ENCODE measurements at places on chromosomes 1 and 21.

DNA sequence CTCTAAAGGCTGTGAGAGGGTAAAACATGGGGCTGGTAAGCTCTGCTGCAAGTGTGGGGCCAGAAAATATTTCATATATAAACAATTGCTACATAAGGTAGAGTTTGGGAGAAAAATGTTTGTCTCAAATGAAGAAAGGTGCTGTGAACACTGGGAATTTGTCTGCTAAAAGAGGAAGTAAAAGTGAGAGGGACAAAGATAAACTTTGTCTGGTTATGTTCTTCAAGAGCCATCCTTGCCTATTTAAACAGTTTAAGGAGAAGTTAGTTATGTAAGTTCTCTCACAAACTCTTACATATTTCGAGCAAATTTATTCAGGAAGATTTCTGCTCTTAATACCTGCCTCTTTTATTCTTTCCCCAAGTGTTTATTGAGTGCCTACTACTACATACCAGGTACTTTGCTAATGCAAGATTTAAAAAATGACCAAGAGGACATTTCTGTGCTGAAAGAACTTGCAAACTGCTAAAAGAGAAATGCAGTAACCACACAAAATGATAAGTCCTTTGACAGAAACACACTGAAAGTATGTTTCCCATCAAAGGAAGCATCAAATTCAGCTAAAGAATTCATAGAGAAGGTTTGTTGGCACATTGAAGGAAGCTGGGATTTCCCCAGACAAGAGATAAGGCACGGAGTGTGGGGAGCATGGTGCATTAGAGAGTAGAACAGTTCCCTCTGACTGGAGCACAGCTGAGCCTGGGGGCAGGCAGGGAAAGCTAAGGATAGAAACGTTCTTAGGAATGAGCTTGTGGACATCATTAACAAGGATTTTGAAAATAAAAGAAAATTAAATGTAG, 549.1 kb downstream of the PTBP2 start:
- DNase-seq, result no peak

GRCh38 chr21:15764878-15765277, 35.1 kb downstream of the USP25 start:
- no peak for DNase-seq

GRCh38 chr1:191519519-191519918, 638.7 kb upstream of the RGS18 start:
- no peak for DNase-seq

DNA sequence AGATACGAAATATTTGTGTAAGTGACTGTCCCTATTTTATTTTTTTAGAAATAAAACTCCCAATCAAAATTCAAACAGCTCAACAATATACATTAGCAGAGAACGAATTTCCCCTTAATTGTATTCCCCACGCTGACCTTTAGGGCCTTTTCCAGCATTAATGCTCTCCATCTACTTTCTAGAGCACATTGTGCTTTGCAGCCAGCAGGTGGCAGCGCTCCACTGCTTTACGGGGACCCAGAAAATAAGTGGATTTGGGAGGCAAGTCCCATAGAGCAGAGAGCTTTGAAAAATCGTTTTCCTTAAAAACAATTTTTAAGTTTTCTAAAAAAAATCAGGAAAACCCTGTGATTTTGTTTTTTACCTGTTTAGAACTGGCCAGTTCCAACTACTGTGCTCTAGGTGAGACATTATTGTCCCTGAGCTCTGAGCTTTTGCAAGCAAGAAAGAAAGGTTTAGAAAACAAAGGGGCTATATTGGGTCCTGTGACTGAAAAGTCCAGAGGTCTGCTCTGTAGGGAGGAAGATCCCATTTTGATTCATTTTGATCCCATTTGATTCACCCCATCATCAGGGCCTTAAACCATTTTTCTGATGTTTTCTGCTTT, 144.4 kb upstream of the ZNF644 start:
- peak; percentile 42 for DNase-seq

DNA sequence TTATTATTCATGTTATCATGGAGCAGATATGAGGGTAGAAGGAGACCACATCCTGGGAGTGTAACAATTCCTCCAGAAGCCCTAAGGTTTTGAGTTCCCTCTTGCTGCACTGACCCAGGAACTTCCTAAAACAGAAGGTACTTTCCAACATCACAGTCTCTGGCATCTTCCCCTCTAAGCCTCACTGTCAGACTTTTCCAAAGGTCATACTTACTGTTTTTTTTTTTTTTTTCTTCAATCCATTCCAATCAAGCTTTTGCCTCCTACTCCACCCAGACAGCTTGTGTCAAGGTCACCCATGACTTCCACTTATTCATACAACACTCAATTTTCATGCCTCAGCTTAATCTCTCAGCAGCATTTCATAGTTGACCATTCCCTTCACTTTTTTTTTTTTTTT, 18.4 kb upstream of the UQCRHL start:
- no peak for DNase-seq

DNA sequence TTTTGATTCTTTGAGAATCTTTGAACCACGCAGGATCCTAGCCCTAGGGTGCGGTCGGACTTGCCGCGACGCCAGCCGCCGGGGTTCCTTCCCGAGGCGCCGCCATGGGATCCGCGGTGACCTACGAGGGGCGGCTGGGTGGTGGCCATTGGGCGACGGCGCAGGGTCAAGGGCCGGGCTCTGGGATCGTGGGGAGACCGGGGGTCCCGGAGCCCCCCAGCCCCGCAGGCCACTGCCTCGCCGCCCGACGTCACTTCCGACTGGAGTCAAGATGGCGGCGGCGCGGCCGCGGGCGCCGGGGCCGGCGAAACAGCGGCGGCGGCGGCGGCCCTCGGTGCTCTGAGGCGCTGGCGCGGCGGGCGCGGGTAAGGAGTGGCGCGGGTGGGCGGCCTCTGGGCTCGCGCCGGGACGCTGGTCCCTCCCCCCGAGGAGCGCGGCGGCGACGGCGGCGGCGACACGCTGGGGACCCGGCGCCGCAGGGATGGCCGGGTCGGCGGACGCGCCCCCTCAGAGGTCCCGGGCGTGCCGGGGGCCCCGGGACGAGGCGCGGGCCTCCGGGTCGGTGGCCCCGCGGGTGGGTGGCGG, at the start of gene PRDM2:
PRDM2 (plus strand) TSS at position 253 of the 585 bp plus-strand sequence. CDS start 15,418 bp downstream, outside the sequence.
- peak; percentile 46 for DNase-seq

- peak; percentile 55 for DNase-seq
These were observed 696 bp downstream of the TGFB2 start for GRCh38 chr1:218345673-218346390.

DNA sequence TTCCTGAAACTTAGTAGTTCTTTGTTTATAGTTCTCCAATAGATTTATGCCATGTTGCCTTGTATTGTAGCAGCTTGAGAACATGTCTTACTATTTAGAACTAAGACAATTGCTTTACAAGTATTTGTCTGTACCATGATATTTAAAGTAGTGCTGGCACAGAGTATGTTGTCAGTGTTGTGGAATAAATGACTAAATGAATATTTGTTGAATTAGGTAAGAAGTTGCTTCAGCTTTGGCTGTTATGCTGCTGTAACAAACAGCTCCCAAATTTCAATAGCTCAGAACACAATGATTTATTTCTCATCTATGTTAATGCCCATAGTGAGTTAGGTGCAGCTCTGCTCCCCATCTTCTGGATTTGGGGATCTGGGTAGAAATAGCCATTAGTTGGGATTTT, 90.2 kb upstream of the VCAM1 start:
- no peak for DNase-seq

DNA sequence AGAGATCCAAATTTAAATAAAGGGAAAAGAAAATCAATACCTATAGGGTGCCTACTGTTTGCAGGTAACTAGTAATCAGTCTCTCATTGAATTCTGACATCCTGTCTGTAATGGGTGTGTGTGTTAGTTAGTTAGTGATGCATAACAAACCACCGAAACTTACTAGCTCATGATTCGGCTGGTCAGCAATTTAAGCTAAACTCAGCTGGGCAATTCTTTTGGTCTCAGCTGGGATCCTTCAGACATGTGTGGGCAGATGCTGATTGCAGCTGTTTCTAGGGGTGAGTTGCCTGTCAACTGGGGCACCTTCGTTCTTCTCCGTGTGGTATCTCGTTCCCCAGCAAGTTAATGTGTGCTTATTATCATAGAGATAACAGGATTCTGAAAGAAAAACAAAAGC, 40.2 kb upstream of the ZNF124 start:
- no peak for DNase-seq

DNA sequence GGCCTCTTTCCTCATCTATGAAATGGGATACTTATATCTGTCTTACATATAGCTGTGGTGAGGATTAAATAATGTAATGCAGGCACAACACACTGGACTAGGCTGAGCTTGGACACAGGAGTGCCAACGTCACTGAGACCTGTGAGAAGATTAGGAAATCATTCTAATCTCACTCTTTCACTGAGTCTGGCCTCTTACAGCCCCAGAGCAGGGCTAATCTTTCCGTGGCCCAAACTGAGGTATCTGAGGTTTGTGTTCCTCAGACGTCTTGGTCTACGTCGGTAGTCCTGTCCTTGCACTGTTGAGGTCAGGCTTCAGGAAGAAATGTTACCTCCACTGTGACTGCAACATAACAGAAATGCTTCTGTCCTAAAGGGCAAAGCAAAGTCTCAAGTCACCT, 22.6 kb upstream of the A3GALT2 start:
- DNase-seq, result no peak

DNA sequence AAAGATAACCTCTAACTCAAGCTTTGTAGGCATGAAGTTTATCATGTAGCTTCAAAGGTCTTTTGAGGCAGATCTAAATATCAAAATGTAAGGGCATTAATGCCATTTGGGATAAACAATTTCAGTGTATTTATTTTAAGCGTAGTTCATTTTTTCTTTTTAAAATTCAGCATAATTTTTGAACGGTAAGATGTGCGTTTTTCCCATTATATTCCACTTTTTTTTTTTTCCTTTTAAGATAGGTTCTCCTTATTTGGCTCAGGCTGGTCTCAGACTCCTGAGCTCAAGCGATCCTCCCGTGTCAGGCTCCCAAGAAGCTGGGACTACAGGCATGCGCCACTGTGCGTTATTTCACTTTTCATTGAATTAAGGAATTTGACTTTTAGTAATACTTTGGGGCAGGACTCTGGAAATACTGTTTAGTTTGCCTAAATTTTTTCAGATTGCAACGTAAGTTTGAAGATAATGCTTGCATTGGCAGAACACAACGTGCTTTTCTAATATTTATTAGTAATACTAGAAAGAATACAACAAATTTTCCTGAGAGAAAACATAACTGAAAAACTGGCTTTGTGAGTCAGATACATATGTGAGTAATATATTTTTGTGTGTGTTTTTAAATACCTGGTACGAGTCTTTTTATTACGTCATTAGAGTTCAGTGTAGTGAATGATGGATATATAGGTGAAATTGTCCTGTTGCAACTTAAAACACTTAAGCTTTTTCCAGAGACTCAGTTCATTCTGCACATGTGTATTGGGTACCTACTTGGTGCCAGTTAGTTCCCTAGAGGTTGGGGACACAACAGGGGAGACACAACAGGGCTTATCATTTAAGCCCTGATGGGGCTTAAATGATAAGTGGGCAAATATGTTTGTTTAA, 2.2 kb downstream of the RALGPS2 start:
- DNase-seq, result no peak

DNA sequence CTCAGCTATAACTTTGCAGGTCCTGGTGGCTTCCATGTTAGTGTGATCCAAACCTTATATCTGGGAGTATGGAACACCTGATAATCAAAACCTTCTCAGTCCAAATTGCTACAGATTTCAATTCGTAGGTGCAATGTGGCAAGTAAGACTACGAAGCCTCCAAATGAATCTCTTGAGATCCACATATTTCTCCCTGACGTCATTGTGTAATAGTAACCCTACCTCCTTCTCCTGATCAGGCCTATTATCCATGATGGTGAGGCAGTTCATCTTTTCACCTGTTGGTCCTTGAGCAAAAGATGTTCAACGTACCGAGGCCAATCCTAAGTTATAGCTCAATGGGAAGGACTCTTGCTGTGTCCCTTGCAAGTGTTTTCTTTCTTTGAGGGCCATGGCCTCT, 115.9 kb upstream of the CHRM3 start:
- DNase-seq, result no peak

DNA sequence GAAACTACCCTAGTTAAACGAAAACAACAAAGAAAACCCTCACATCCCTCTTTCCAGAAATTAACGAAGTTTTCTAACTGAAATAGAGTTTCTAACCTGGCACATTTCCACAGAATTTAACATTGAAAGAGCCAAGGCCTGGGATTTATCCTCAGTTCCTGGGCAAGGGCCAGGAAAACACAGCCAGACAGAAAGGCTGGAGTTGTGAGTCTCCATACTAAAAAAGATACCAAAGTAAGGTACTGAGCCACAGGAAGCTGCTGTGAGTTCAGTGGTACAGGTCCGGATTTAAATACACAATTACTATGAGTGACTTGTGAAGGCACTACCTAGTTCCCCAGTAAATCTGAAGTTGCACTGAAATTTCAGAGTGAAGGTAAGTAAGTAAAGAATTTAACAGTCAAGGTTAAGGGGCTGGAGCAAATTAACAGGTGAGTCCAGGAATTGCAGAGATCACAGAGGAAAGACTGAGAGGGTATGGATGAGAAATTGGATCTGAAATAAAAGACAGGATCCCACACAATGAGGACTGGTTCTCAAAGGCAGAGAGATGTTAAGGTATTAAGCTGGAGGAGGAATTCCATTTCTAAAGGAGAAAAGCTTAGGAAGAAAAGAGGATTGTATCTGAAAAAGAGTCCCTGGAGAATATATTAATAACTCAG, 905 bp downstream of the LIX1L start:
- DNase-seq, result no peak

- no peak for DNase-seq
These were observed 97.4 kb upstream of the ST6GALNAC5 start for GRCh38 chr1:76769911-76770310.

- DNase-seq, result no peak
These were observed 43.9 kb upstream of the SAMSN1 start for GRCh38 chr21:14589855-14590563.

DNA sequence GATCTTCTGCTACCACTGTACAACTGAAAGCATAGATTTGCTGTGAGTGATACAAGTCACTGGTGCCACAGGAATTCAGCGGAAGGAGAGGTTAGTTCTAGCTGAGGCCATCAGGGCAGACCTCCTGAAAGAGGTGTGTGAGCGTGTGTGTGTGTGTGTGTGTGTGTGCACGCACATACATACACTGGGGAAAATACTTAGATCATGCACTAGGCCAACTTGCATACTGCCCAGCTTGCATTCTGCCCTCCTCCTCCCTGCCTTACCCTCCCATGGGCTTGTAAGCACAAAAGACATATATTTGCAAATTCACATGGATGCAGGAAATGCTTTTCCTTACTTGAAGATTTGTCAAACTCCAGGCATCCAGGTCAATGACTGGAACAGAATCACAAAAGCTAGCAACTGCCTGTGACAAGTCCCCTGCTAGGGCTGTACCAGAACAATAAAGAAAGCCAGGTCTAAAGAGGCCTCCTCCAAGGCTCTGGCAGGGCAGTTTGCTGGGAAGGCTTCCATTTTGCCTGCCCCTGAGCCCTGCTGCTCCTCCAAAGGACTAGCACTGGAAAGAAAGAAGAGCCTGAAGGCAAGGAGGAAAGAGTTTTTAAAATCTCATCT, 23.2 kb downstream of the PLEKHA6 start:
- DNase-seq, result no peak

All from putamen (tissue), 1 donor.